ENCODE measurements at places on chromosomes 2 and 18. TPM values are rescaled to one million over a fixed set of nuclear protein-coding genes. Genes with fewer than 3 reads are reported as not detected.

- DNase-seq = no peak
Observed at GRCh38 chr2:106307860-106308259, 113.8 kb upstream of the UXS1 start.

DNA sequence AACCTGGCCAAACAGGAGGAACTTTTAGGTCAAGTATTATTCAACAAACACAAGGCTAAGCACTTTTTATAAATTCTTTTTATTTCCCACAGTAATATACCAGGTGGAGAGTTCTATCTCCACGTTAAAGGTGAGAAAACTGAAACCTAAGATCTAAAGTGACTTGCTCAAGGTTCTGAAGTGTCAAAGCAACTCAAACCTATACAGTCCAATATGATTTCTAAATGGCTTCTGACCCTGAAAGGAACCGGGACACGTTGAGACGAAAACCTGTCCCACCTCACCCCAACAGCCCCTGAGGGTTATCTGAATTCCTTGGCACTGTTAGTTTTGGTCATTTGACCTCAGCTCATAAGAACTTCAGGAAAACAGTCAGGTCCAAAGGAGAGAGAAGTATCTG is 814.5 kb upstream of the LRATD1 start:
- DNase-seq = no peak

DNA sequence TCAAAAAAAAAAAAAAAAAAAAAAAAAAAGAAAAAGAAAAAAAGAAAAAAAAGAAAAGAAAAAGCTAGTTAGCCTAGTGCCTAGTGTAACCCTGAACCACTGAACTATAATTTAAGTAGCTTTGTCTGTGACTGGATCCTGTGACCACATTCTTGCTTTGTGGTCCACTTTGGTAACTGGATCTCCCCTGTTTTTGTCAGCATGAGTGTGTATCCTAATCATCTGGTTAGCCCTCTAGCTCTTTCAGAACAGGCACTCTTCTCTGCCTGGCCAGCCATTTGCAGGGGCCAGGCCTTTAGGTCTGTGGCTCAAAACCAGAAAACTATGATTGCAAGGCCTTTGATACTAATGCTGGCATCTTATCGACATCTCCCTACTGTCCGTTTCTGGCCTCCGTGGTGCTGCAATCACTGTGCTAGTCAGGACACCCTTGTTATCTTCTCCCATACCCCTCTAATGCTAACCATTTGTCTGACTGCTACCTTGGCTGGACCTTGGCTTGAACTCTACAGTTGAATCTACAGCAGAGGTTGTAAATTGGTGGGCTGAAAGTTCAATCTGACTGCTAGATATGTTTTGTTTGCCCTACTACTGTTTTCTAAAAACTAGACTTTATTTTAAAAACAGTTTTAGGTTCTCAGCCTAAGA is 40.5 kb downstream of the RBKS start:
- DNase-seq = no peak

DNA sequence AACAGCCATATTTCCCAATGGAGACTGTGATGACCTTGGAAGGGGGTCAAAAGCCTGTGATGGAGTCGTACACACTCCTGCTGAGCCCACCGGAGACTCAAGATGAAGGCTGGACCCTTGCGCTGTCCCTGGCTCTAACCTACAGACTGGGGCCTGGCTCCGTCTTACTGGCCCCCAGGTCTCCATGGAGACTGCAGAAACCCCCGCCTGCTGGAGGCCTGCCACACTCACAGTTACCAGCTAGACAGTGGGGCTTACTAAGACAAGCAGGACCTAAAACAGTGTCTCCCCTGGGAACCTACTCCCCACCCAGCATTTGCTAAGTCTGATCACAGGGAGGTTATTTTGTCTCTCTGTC is 9.6 kb downstream of the C2orf72 start:
- no peak for DNase-seq

Gene REG1B
- total RNA-seq = not detected

DNA sequence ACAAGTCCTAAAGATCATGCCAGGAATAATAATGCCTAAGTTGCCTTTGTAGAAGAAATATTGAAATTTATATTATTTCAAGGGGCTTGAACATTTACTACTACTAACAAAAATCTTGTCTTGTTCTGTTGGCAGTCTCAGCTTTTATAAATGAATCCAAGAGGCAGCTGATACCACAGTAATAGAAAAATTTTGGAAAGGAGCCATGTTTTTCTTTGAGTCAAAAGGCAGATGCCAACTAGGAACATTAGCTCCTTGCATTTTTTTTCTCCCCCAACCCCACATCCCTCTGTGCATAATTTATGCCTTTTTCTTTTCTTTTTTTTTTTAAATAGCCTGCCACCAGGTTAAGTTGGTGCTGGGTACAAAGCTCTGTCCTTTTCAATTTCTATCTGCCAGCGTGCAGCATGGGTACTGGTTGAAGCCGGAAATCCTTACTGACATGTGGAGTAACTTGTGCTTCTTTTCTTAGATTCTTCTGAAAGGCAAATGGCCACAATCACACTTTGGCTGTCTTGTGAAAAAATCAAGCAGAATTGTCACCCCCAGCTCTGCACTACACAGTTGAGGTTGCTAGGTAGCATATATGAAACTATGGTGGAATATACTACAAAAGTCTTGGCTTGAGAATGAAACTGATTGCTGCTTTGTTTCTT is 98.8 kb downstream of the RHBDD1 start:
- peak; percentile 16 for DNase-seq

DNA sequence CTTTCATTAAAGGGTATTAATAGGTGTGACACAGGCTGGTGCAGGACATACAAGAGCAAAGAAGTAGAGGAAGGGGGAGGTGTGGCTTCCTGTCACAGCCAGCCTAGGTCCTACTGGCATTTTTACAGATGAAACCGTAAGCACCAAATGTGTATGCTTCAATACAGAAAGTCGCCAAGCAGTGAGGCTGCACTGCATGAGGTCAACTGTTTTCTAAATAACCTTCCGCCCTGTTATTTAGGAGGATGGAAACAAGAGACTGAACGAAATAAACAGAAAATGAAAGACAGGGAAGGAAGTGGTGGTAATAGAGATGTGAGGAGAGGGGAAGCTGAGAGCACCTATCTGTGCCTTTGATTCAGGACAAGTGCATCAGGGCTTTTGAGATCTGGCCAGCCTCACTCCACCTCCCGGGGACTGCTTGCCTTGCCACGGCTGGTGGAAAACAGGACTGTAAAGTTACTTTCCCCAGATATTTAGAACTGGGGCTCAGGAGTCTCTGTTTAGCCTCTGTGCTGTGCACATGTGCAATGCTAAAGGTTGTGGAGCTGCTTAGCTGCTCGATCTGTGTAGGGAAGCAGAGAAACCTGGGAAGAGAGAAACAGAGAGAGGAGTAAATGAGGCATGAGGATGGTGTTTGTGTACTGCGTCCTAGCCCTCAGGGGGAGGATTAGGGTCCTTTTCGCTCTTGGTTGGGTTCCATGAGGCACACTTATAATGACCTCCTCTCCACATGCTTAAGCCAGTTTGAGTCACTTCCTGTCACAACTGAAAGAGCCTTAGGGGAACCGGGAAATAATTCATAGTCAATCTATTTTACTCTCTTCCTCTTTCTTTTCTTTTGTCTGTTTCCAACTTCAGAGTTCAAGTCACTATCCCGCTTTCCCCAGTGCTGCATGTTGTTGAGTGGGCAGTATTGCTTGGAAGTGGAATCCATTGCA is 62.3 kb upstream of the BOD1L2 start:
- DNase-seq = no peak

GRCh38 chr2:56117764-56118163 is 66.0 kb upstream of the CCDC85A start:
- no peak for DNase-seq

DNA sequence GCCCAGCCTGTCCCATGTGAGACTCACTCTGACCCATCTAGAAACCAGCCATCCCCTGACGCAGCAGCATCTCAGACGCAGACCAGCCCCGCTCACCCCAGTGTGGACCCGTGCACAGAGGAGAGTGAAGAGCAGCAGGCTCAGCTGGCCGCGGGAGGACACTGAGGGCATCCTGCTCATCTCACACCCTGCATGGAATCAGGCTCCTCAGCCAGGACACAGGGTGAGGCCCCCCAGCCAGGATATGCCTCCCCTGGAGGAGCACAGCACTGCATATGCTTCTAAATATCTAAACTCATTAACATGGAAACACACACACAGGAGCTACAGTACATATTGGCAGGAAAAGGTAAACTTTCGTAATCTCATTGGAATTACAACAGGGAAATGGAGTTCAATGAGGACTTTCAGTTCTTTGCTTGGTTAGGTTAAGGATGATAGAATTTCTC is 34.4 kb downstream of the NEMP2 start:
- no peak for DNase-seq

DNA sequence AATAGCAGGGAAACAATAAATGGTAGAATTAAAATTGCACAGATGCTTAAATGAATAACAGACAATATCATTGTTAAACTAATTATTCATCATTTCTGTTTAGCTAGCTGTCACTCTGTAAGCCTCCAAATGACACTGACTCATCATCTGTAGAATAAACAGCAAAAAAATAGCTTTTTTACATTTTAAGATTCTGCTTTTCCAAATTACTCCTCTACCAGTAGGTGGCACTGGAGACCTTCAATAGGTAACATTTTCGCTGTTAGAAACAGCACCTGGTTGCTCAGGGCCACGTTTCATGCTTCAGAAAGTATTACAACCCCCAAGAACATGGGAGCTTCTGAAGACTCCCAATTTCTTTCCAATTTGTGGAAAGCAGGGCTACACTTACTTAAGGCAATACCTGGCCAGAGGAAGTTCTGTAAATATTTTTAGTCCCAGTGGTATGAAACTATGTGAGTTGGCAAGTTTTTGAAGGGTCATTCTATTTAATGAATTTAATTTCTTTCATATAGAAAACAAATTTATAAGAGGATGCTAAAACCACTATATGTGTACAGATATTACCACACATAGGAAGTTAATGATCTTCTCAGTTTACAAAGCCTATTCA is 45.4 kb downstream of the TTN start:
- peak; percentile 36 for DNase-seq

GRCh38 chr2:11813951-11814350 is 67.5 kb downstream of the LPIN1 start:
- DNase-seq = no peak

DNA sequence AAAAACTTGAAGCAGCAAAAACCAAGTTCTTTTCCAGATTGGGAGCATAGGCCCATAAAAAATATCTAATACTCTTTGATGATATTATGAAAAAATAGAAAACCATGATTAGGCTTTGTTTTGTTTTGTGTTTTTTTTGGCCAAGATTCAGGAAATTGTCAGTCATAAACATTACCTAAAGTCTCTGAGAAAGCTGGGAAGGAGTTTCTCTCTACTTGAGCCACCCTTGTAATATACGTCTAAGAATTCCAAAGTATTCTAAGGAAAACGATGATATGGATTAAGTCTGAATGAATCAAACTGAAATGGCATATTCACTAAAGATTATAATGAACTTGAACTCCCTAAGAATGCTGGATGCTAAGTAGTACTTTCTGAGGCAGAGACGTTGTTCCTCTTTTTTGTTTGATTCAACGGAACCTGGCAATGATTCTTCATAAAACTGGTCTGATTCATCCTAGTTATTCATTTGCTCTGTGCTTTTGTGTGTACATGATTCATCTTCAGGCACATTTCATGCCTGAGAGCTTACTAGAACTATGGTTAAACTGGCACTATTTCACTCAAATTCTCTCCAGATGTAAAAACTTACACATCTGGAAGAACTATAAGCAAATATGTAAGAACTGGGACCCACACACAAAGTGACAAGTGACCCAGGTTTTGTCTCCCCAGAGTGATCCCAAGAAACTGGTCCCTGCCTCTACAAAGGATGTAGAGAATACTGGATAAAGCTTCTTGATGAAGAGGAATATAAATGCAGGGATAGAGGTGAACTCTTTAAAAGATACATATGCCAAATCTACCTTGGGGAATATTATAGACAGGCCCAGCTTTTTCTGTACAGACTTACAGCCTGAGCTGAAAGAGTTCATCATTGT is 159.7 kb downstream of the DOCK10 start:
- DNase-seq = no peak

- no peak for DNase-seq
Observed at GRCh38 chr2:95240091-95240490, 32.8 kb downstream of the ZNF892 start.

Gene CFAP65
- not detected for total RNA-seq

Gene RAPGEF4
- total RNA-seq = not detected

Gene MOB4
- 34.1 TPM for total RNA-seq

DNA sequence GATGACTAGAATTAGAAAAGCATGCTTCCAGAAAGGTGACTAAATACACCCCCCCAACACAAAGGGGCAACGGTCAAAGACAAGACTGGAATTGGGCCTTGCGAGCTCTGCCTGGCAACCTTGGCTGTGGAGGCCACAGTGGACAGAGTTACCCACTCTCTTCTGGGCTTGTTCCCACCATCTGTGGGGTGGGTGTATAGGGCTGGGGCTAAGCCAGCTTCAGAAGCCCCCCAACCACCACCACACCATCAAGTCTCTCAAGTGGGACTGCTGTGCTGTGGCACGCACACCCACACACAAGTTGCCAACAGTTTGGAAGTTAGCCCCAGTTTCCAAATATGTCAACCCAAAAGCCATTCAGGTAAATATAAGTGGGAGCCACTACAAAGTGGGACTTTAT is 7.8 kb downstream of the NFE2L2 start:
- no peak for DNase-seq

DNA sequence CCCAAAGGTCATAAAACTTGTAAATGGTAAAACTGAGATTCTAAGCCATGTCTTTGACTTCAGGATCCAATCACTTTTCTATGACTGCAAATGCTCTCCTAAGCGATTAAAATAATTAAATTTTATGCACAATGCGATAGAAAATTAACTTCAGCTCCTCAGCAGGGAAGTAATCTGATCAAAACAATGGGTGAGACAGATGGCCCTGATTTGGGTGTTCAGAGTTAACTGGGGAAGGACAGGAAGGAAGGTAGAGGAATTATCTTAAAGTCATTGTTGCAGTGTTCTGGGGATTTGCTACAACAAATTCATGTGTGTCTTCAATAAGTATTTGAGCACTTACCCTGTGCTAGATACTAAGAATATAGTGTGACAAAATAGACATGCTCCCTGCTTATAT is 446.0 kb upstream of the MEX3C start:
- DNase-seq = no peak

- DNase-seq = no peak
Observed at GRCh38 chr18:40313030-40313642, 1641.9 kb upstream of the PIK3C3 start.

GRCh38 chr2:10267551-10268465 is 34.9 kb upstream of the HPCAL1 start:
- peak; percentile 29 for DNase-seq
